ENCODE measurements at places on chromosomes 2 and 18.

- peak; percentile 72 for DNase-seq
Observed at GRCh38 chr2:240435457-240435947, at the start of gene GPC1. Gene GPC1, plus strand, starts transcription at chr2:240435663. Its CDS starts 256 bp downstream, at chr2:240435919.

DNA sequence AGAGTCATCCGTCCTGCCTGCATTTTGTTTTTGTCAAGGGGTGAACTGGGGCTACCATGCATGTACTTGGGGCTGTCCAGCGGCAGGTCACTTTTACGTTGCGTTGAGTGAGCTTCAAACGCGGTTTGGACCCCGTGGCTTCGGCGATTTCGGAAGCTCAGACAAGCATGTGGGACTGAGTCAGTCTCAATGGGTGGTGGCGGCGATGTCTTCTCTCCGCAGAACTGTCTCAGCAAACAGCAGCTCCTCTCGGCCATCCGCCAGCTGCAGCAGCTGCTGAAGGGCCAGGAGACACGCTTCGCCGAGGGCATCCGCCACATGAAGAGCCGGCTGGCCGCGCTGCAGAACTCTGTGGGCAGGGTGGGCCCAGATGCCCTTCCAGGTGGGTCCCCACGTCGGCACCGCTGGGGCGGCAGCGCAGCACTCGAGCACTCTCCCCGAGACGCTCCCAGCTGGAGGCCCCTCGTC, 21.3 kb downstream of the FBLN7 start:
- DNase-seq: no peak

GRCh38 chr2:38997781-38998180, 108.1 kb downstream of the ARHGEF33 start:
- peak; percentile 8 for DNase-seq

DNA sequence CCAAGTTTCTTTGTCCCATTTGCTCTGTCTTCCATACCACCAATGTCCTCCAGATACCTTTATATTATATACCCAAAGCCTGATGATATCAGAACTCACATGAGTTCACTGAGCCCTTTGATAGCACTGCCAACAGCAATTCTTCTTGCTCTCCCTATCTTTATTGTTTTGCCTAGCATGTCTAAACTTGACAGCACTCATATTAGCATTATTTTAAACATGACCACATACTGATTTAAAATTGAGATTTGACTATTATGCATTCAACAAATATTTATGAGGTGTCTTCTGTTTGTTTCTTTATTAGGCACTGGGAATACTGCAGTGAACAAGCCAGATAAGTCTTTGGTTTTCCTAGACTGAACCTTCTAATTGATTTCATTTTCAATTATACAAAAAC, 587.3 kb upstream of the GCFC2 start:
- no peak for DNase-seq

GRCh38 chr18:75478996-75479880, 51.7 kb upstream of the SMIM21 start:
- no peak for DNase-seq

DNA sequence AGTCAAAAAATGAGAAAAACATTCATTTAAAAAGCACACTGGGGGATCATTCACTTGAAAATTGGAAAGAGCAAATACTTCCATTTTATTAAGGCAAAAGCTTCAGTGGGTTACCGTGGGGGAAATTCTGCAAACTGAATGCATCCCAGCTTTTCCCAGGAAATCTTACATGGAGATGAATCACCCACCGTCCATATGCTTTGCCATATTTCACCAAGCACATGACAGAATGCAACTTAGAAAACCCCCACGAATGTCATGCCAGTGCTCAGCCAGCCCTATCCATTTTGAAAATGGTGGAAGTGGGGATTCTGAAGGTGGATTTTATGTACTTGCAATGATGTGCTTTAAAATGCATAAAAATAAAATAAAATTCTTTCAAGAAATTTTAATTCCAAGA, 485.5 kb upstream of the ID2 start:
- no peak for DNase-seq

- DNase-seq: no peak
Observed at GRCh38 chr2:30105556-30105955, 41.3 kb upstream of the YPEL5 start.

- no peak for DNase-seq
Observed at GRCh38 chr2:54081574-54081973, 33.8 kb upstream of the ACYP2 start.

GRCh38 chr18:23270986-23271680, 135.8 kb downstream of the CABLES1 start:
- DNase-seq: no peak

- no peak for DNase-seq
Observed at GRCh38 chr2:229679393-229680125, 34.8 kb downstream of the DNER start.

DNA sequence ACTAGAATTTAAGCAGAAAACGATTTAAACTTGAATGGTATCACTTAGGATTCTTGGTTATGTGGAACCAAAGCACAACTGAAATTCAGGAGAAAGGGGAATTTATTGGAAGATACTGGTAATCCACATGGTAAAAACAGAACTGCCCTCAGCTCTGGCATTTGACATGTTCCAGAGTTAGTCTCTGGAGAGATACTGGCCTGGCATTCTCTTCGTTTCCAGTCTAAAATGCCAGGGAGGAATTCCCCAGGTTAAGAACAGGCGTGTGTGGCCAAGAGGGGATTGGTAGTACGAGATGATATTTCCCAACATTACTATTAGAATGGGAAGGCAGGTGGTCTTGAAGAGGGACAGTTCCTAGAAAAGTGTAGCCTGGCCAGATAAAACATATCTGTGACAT, 68.5 kb upstream of the TXNDC2 start:
- no peak for DNase-seq

- no peak for DNase-seq
Observed at GRCh38 chr2:8324164-8324856, 357.5 kb upstream of the ID2 start.

DNA sequence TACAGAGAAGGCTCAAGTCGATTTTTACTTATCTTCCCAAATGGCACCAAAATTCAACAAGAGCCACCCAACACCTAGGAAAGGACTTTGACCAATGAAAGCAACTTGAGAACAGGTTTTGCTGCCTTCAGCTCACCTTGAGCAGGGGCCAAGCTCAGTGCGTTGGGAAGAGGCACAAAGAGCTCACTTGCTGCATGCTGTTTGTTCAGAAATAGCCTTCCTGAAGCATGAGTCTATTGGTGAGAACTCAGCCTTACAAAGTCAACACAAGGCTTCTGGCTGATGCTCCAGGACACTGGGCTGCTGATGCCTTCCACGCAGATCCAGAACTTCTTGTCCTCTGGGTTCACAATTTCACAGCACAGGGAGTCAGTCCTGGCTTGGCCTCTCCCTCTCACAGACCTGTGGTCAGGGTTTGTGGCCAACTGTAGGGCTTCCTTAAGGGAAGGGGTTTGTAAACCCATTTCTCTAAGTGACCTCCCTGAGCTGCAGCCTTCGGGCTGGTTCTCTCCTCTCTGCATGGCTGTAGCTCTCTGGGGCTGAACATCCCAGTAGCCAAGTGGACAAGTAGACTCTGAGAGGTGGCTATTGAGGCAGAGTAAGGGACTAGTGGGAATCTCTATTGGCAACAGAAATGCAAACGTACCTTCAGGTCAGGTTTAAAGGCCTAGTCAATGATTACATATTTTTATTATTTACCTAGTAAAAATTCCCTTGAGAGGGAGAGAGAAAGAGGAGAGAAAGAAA, 124.7 kb upstream of the GATA6 start:
- peak; percentile 80 for DNase-seq

DNA sequence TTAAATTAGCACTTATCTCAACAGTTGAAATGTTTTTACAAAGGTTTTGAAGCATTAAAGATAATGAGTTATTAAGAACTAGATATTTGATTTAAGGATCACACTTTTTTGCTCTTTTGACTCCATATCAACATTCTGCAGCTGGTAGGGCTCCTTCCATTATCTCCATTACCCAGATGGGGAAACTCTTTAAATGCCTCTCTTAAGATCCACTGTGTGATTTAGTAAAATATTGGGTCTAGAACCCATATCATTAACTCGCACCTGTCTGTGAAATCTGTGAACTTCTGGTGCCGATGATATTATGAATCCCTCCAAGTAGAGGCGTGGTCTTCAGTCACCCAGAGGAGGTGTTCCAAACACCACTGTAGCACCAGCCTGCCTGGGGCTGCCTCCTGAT, 466.2 kb downstream of the TSN start:
- no peak for DNase-seq

Measured in mucosa of descending colon (tissue), 3 donors.